ENCODE measurements at places on chromosomes 7 and 10.

- DNase-seq: no peak
These were observed 83.9 kb upstream of the NMT2 start for GRCh38 chr10:15252396-15252795.

GRCh38 chr7:87926581-87927461 is 7.2 kb upstream of the ADAM22 start:
- no peak for DNase-seq

GRCh38 chr10:115092555-115093285 is 445 bp upstream of the ATRNL1 start:
- DNase-seq: no peak

GRCh38 chr10:56469482-56469881 is 108.4 kb upstream of the ZWINT start:
- no peak for DNase-seq

DNA sequence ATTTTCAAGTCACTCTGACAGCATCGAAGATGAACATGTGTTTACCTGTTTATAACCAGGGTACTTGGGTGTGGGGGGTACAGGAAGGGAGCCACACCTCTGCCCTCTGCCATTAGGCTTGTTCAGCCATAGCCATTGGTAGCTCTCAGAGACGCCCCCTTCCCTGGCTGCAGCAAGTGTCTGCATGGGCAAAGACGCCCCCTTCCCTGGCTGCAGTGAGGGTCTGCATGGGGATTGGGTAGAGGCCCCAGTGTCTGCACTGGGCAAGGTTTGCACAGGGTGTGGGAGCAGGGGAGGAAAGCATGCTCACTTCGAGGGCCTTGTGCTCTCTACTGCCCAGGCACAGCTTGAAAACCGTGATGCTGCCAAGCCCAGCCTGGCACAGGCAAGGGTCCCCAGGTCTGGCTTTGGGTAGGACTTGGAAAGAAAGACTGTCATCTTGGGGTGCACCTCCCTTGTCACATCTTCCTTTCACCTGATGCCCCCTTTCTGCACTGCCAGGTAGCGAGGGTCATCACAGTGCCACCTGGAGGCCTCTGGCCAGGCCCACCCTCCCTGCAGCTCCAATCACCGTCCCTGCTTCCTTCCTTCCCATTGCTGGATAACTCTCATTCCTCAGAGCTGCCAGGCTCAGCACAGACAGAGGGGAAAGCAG is 3.7 kb downstream of the TMEM225B start:
- DNase-seq: no peak
